ENCODE measurements at places on chromosomes 12 and 14.

DNA sequence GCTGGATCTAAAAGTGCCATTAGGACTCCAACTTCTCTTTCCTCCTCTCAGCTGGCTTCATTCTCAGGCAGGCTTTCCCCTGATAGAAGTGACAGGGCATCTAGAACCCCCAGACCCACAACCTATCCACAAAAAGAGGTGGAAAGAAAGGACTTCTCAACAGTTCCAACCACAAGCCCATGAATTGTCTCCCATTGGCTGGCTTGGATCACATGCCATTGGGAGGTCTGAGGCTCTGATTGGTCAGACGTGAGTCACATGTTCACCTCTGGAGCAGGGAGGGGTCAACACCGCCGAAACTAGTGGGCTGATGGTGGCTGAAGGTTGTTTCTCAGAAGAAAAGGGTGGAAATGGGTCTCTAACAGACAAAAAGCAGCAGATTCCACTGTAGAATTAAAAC lies 47.2 kb downstream of the DRAM1 start:
- no peak for DNase-seq

DNA sequence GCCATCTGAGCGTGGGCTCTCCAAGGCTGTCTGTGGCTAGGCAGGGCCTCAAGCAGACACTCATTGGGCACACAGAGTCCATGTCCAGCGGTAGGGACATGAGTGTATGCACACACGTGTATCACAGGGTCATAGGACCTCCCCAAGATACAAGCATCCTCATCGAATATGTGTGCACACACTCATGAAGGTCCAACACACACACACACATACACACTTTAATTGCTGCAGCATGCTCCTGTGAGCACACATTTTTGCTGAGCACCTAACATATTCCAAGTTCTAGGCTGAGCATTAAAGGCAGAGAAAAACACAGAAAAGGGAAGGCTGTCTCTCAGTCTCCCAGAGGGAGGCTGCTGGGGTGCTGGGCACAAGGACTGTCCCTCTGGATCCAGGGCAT lies 59.3 kb upstream of the TBX3 start:
- no peak for DNase-seq

DNA sequence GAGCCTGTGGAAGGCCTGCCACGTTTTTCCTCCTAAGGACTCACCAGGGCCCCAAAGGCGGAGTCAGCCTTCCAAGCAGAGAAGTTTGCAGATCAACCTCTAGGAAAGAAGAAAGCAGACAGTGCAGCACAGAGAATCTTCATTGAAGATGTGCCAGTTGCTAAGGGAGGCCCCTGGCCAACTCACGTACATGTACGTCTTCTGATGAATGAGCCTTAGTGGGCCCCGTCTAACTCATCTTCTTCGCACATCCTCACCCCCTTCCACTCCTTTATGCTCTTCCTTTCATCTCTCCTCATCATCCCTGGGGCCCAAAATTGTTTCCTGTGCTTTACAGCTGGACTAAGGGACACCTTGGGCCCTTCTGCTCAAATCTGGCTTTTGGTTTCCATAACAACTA lies 703.0 kb upstream of the TBX3 start:
- no peak for DNase-seq

DNA sequence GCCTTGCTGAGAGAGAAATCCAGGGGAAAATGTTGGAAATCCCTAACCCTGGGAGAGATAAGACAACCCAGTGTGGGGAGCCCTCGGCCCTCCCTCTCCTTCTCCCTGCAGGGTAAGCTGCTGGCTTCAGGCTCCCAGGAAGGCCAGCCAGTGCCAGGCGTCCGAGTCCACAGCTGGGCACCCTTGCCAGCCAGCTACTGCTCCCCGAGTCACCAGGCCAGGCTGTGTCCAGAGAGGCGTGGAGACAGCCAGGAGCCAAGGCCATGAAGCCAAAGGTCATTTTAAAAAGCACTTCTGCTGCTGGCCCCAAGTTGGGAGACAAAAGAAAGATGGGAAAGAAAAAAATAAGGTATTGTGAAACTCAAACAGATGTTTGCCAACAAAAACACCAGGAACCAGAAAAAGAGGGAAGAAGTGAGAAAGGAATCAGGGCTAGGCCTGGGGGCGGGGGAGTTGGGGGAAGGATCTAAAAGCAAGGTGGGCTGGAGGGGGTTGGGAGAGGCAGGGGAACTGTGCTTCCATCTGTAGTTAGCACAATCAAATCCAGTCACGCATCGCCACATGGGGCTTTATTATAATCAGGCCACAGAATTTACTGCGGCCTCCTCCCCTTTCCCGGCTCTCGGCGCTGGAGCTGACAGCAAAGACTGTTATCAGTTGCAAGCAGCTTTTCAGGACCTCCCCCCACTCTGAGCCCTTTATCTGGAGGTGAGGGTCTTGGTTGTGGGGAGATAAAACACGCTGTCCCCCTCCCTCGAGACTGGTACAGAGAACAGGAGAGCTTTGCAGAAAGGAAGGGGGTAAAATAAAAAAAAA lies 33.5 kb downstream of the RBM19 start:
- DNase-seq = no peak

GRCh38 chr12:104360157-104360556 lies 56.6 kb downstream of the EID3 start:
- no peak for DNase-seq

DNA sequence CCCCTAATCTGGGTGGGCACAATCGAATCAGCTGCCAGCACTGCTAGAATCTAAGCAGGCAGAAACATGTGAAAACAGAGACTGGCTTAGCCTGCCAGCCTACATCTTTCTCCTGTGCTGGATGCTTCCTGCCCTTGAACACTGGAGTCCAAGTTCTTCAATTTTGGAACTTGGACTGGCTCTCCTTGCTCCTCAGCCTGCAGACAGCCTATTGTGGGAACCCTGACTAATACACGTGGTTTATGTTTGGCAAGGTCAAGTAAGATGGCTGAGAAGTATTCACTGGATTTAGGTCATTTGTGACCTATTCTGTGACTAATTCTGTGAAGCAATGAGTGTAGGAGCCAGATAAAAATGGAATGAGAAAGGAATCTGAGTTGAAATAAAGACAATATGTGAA lies 11.0 kb downstream of the GPR135 start:
- DNase-seq = no peak

GRCh38 chr12:92595663-92596062 lies 107.1 kb upstream of the PLEKHG7 start:
- no peak for DNase-seq

- DNase-seq = no peak
Observed at GRCh38 chr14:96416292-96416691, 24.4 kb downstream of the AK7 start.

DNA sequence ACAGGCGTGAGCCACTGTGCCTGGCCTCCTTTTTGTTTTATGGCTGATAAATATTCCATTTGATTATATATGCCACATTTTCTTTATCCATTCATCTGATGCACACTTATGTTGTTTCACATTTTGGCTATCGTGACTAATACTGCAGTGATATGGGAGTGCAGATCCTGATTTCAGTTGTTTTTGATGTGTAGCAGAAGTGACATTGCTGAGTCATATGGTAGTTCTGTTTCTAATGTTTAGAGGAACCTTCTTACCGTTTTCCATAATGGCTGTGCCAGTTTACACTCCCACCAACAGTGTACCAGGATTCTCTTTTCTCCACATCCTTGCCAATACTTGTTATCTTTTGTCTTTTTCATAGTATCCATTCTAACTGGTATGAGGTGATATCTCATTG lies 235.9 kb downstream of the ERC1 start:
- no peak for DNase-seq

GRCh38 chr12:80316222-80316621 lies 127.8 kb upstream of the PTPRQ start:
- DNase-seq = no peak

GRCh38 chr12:22064968-22065367 lies 18.9 kb downstream of the CMAS start:
- no peak for DNase-seq

DNA sequence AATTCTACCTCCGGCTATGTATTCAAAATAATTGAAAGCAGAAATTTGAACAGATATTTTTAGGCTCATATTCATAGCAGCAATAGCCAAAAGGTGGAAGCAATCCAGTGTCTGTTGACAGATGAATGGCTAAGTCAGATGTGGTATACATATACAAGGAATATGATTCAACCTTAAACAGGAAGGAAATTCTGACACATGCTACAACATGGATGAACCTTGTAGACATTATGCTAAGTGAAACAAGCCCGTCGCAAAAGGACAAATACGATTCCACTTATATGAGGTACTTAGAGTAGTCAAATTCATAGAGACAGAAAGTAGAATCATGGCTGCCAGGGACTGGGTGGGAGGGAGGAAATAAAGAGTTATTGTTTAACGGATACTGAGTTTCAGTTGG lies 331.6 kb downstream of the PCNX1 start:
- no peak for DNase-seq

DNA sequence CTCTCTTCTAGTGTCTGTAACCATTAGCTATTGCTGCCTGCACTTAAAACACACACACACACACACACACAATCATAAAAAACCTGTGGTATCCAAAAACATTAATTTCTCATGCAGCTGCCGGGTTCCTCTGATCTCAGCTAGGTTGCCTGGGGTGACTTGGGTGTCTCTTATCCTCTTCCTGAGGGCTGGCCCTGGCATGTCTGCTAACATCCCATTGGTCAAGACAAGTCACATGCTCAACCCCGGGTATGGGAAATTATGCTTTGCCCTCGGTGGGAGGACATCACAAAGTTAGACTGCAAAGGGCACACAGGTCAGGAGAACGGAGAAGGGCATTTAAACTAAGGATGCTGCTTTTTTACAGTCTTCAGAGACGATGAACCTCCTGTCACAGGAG lies 55.7 kb downstream of the TRPV4 start:
- peak; percentile 15 for DNase-seq

DNA sequence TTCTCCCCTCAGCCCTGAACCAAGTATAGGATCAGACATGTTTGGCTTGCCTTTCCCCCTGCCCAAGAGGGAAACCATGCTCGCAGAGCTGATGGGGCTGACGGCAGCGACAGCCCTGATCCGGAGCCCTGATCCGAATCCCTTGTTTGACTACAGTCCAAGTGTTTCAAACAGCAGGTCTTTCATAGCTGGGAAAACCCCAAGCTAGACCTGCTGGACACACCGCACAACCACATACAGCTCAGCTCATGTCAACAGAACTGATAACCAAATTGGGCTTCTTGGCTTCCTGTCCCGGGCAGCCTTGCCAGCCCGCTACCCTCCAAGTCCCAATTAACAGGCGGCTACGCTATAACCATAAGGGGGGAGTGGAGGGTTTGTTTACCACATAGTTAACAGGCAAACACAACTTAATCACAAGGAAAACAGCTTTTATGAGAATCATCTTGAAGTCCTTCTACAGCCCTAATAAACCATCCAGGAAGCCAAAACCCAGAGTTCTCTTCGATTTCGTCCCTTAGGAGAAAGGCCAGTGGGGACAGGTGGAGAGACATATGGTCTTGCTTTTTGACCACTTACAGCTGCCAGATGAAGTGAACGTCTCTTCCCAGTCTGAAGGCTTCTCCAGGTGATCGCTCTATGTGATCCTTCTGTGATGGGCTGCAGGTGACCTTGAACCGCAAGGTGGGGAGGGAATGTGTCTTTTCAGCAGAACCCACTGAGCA lies 64.5 kb upstream of the MANSC4 start:
- no peak for DNase-seq

DNA sequence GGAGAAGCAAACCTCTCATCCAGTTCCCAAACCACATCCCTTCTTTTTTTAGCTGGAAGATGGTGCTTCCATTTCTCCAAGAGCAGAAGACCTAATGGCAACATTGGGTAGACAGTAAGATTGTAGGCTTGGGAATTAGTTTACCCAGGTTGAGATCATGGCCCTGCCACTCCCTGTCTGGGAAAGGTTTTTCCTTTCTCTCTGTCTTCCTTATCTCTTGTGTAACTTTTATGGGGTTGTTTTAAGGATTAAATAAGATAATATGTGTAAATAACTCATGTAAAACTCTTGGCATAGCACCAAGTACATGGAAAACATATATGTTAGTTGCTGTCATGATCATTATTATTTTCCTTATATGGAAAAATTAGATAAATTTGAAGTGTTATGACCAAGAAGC lies 23.2 kb upstream of the PSMA6 start:
- no peak for DNase-seq

- peak; percentile 65 for DNase-seq
Observed at GRCh38 chr14:100078997-100079725, 13.9 kb downstream of the EVL start.

DNA sequence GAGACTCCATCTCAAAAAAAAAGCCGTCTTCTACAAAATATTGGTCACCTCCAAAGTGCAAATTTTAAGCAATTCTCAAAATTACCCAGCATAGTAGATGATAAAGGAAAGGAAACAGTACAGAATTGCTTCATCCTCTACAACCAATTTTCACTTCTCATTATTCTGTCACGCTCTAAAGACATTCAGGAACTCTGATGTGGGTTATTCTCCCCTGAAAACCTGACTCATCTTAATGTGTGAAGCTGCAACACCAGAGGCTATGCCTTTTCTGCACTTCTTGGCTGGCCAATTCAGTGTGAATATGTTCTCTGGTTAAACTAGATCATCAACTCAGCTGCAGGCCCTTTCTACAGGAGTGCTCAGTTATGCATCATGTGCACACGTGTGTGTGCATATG lies 11.0 kb downstream of the PTGER2 start:
- no peak for DNase-seq

- DNase-seq = no peak
Observed at GRCh38 chr14:79098324-79098723, 928.2 kb downstream of the NRXN3 start.

- no peak for DNase-seq
Observed at GRCh38 chr12:89493670-89494302, 30.8 kb downstream of the GALNT4 start.

DNA sequence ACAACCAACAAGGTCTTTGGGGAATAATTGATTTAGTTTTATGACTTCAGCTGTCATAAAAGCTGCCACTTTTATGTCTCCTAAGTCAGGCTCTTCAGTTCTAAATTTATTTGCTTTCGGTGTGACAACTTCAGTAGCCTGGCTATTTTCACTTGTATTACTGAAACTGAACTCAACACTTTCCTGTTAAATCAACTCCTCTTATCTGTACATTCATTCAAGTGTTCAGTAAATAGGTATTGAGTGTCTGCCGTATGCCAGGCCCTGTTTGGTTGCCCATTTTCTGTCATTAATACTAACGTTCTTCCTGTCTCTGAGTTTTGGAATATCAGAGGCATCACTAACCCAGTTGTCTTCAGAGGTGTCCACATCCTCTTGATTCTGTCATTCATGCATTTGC lies 7.5 kb downstream of the UTP20 start:
- DNase-seq = no peak

GRCh38 chr12:52350021-52350620 lies 17.2 kb downstream of the KRT85 start:
- no peak for DNase-seq

DNA sequence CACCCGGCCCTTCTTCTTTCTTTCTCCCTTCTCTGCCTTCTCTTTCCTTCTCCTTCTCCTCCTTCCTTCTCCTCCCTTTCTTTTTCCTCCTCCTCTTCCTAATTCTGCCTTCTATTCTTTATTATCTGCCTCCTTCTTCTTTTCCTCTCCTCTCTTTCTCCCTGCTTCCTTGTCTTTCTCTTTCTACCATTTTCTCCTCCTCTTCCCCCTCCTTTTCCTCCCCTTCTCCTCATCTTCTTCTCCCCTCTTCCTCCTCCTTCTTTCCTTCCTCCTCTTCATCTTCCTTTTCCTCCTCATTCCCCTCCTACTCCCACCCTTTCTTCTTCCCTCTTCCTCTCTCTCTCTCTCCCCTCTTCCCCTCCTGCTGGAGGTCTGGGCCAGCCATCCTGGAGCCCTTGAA lies 294.9 kb upstream of the CRY1 start:
- DNase-seq = no peak

- DNase-seq = no peak
Observed at GRCh38 chr12:42260518-42260917, 22.5 kb upstream of the YAF2 start.
